GM04504 (cell line): ENCODE measurements at places on chromosomes 3 and 15.

DNA sequence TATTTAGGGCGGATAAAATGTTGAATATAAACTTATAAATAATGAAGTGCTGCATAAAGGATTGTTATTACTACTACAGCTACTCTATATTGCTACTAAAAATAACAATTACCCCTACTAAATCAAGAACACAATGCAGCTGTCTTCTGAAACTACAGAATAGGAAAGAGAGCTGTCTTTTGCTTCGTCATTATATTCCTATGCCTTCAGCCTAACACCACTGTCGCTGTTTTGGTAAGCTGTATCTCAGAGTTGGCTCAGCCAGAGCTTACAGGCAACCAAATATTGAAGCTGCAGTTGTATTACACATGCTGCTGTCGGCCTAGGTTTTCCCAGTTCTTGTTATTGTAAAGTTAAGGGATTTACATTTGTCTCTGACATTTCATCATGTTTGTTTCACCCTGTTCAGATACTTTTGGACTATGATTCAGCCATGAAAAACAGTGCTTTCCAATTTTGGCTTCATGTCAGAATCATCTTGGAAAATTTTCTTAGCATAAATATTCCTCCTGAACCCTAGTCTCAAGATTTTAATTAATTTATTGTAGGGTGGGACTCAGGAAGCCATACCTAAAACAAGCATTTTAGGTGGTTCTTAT lies 31.3 kb upstream of the LPP start:
- DNase-seq = no peak

GRCh38 chr3:46098319-46098761 lies 71.1 kb upstream of the XCR1 start:
- DNase-seq = no peak

GRCh38 chr3:81735334-81735733 lies 26.1 kb downstream of the GBE1 start:
- DNase-seq = no peak

- peak; percentile 66 for DNase-seq
These were observed 484.4 kb upstream of the TPRG1 start for GRCh38 chr3:188687389-188687788.

DNA sequence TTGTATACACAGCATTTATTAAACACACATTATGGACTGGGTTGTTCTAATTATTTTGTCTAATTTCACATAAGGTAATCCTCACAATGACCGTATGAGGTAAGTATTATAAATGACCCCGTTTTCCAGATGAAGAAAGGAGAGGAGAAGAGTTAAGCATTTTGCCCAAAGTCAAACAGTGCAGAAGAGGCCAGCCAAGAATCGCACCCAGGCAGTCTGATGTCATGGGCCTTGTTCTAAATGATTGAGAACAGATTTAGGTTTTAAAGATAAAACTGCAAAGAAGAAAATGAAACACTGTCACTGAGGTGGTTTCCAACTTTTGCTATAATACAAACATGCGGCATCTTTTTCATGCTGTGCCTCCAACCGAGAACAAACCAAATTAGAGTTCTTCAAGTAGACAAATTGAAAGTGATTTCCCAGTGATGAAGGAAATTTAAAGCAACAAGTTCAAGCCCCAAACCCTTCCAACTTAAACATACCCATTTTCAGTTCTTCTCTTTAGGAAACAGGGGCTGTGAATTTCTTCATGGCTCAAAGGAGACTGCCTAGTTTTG lies 155.3 kb downstream of the THRB start:
- DNase-seq = no peak

GRCh38 chr15:42528970-42529369 lies 19.6 kb downstream of the LRRC57 start:
- no peak for DNase-seq

- DNase-seq = no peak
These were observed 1.7 kb downstream of the NT5DC2 start for GRCh38 chr3:52531860-52532516.

- no peak for DNase-seq
These were observed 1337.1 kb downstream of the ROBO1 start for GRCh38 chr3:78430741-78431140.

- DNase-seq = no peak
These were observed 1.2 kb upstream of the HYAL2 start for GRCh38 chr3:50323614-50324199.

DNA sequence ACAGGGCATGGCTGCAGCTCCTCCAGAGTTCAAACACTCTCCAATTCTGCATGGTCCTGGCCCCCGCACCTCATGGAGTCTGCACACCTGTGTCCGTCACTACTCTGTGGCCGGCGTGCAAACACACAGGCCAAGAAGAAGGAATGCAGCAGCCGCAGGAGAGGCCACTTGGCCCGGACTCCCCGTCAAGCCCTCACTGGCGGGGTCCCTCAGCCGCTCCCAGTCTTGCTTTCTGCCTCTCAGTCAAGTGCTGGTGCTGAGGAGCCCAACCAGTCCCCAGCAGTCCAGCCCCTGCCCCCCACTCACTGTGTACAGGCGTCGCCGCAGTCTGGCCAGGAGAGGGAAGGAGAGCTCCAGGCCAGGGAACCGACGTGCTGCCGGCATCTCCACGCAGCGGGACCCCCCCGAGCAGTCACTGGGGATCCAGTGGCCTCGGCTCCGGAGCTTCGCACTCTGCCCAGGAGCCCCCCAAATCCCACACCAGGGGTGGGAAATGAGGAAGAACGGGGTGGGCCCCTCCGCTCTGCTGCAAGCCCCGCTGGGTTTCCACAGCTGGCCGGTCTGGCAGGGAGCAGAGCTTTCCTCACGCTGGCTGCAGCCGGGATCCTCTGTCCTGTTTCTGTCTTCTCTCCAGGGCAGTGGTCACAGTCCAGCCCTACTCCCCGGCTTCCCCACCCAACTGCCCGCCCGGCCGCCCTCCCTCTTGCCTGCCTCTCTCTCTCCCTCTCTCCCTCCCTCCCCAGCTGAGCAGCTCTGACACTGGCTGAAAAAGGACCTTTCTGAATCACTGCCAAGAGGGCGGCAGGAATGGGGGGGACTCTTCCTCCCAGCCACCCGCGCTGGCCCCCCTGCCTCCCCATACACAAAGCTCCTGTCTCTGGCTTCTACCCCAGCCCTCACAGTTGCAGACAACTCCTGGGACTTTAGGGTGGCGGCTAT lies 16.0 kb downstream of the TNK2 start:
- no peak for DNase-seq

DNA sequence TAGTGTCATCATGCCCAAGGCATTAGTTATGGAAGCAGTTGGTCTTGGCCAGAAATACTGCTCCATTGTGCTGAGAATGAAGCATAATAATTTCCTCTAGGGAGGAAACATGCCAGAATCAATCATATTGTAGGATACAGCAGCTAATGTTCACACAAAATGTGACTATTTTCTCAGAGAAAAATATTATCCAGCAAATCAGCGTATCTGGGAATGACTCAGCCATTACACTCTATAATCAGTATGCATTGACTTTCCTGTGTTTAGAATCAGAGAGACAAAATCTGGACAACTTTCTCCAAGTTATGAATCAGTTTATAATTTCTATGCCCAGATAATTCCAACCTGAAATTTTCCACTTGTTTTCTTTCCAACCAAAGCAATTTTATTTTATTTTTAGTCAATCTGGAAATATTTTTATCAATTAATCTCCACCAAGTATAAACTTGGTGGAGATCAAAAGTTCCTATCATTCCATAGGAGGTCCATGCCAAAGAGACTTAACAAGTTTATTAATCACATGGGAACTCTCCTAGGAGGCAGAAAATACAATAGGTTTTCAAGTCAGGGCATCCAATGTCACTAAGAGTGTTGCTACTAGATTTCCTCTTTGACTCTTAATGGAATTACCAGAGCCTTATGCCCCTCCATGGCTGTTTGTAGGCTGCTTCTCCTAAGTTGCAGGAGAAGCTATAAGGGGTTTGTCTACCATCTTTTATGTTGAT lies 36.4 kb downstream of the SUCNR1 start:
- DNase-seq = no peak

DNA sequence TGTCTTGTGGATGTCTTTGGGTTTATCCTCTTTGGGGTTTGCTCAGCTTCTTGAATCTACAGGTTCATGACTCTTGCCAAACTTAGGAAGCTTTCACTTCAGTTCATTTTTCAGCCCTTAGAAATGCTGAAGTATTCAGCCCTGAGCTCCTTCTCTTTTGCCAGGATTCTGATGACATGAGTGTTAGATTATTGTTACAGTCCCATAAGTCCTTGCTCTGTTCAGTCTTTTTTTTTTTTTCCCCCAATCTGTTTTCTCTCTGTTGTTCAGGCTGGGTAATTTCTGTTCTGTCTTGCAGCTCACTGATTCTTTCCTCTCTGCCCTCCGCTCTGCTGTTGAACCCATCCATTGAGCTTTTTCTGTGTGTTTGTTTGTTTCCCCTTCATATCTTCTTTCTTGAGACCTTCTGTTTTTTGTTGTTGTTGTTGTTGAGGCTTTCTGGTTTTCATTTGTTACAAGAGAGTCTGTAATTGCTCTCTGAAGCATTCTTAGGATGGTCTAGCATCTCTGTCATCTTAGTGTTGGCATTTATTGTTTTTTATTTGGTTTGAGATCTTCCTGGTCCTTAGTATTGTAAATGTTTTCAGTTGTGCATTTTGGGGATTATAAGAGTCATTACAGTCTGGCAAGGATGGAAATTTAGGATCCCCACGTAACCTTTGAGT lies 18.4 kb downstream of the LRCH3 start:
- peak; percentile 62 for DNase-seq

DNA sequence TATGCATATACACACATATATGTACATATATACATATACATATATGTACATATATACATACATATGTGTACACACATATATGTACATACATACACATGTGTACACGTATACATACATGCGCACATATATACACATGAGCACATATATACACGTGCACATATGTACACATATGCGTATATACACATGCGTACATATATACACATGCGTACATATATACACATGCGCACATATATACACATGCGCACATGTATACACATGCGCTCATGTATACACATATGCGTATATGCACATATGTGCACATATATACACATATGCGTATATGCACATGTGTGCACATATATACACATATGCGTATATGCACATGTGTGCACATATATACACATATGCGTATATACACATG lies 353.0 kb downstream of the EDEM1 start:
- DNase-seq = no peak

DNA sequence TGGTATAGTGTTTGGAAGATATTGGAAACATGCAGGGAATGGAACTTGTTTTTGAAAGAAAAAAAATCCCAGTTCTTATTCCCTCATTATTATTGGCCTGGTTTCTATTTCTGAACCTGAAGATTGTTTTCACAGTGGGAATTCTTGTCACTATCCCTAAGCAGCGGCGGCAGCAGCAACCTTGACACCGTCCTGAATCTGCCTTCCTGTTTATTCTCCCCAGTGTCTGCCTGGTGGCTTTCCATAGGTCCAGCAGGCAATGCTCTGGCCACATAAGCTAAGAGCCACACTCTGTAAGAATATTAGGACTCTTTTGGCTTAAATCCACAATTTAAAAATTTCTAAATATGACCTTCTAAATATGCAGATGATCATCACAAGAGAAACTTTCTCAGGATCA lies 178.0 kb downstream of the PLCL2 start:
- DNase-seq = no peak

- DNase-seq = no peak
These were observed 159.3 kb upstream of the NR2F2 start for GRCh38 chr15:96170979-96171739.

DNA sequence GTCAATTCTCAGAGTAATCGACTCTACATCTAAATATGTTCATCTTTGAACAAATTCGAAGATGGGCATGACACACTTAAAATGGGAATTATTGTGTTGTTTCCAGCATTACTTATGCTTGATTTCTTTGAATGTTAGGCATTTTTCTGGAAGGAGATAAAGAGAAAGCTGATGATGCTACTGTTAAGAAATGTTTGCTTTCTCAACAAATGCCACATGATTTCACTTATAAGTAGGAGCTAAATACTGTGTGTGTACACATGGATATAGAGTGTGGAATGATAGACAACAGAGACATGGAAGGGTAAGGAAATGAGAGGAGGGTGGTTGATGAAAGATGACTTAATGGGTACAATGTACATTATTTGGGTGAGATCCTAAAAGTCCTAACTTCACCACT lies 400.9 kb downstream of the TBL1XR1 start:
- no peak for DNase-seq

GRCh38 chr15:62118520-62119226 lies 46.4 kb downstream of the C2CD4B start:
- DNase-seq = no peak

GRCh38 chr3:134236505-134237170 lies 14.0 kb downstream of the RYK start:
- DNase-seq = no peak

GRCh38 chr15:52289629-52290081 lies 5.9 kb downstream of the MYO5C start:
- DNase-seq = no peak
